Stimulated activated CD4-positive, alpha-beta T cell treated with anti-CD3 and anti-CD28 coated beads, Interleukin-12 subunit alpha, Interleukin-12 subunit beta, amount 100 ng/mL, for 4 hours (primary cell): ENCODE measurements at places on chromosomes 12 and 14.

GRCh38 chr12:48716168-48716492 lies 377 bp downstream of the CCNT1 start:
- DNase-seq, result no peak

DNA sequence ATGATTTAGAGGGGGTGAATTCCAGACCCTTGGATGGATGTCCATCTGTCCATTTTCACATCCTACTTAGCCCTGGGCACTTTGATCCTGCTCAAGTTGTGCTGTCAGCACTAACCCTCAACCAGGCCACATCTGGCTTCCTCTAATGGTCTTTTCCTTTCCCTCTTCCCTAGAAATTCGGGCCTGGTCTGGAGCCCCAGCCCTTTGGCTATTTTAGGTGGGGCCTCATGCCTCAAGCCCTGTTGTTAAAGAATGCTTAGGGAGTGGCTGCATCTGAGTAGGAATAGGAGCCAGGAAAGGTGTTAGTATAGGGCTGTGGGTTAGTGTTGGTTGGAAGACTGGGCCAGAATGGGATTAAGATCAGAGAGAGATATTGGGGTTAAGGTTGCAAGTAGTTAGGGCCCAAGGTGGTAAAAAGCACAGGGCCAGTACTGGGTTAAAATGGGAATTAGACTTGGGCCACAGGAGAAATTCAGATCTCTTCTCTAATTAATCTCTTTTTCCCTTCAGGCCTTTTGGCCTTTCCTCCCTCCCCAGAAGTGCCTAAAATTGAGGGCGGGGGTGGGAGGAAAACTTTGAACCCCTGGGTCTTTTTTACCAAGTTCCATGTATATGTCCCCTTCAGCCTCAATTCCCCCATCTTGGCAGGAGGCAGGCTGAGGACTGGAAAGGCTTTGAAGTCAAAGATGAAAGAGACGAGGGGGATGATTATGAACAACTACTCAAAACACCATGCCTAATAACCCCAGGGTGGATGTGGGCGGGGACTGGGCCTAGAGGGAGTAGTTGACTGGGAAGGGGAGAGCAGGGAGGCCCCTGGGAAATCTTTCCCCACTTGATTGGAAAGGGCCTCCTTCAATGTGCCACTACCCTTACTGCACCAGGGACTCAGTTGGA lies 4.0 kb upstream of the ZNF385A start:
- DNase-seq, result no peak

- no peak for DNase-seq
These were observed 551.5 kb upstream of the ATP2B1 start for GRCh38 chr12:90260136-90260535.

DNA sequence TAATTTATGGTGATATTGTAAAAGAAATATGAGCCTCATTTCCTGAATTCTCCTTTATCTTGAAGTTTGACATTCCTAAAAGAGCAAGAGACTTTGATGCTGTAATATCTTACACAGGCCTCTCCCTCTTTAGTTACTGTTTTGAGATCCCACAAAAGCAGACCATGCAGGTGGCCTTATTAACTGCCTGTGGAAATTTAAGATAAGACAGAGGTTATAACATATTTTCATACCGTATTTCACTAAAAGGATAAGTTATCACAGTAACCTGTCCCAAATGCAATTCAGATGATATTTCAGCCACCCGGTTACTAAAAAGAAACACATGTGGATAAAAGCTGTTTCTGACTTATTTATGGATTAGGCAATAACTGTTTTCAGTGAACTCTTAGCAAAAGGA lies 150.1 kb downstream of the NAV3 start:
- no peak for DNase-seq

GRCh38 chr12:28390206-28390605 lies 199.9 kb downstream of the CCDC91 start:
- no peak for DNase-seq

- no peak for DNase-seq
These were observed 16.3 kb upstream of the BDKRB1 start for GRCh38 chr14:96239711-96240141.

GRCh38 chr14:97387252-97387874 lies 590.2 kb downstream of the VRK1 start:
- no peak for DNase-seq

GRCh38 chr12:106265116-106265515 lies 17.3 kb upstream of the CKAP4 start:
- no peak for DNase-seq

DNA sequence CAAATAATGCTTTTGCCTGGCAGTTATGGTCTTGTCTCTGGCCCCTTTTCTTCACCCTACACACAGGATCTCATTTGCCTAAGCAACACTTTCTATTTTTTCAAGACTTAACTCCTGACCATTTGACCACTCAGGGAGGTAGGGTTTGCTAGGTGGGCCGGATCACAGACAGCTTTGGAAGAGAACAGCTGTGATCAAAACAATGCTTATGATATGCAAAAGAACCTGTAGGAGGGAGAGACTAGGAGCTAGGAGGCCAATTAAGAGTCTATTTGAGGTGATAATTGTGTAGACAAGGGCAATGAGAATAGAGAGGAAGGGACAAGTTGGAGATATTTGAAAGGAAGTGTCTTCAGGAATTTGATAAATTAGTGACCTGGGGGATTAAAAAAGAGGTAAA lies 12.3 kb upstream of the DACT1 start:
- DNase-seq, result no peak

GRCh38 chr14:52061390-52061789 lies 7.5 kb downstream of the NID2 start:
- no peak for DNase-seq

DNA sequence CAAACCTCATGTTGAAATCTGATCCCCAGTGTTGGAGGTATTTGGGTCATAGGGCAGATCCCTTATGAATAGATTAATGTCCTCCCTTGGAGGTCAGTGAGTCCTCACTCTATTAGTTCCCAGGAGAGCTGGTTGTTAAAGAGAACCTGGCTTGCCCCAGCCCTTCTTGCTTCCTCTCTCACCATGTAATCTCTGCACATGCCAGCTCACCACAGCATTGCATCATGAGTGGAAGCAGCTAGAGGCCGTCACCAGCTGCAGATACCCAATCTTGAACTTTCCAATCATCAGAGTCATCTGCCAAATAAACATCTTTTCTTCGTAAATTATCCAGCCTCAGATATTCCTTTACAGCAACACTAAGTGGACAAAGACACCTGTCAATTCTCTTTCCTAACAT lies 161.8 kb upstream of the IGF1 start:
- no peak for DNase-seq

GRCh38 chr12:87618199-87618598 lies 411.0 kb downstream of the C12orf50 start:
- no peak for DNase-seq

DNA sequence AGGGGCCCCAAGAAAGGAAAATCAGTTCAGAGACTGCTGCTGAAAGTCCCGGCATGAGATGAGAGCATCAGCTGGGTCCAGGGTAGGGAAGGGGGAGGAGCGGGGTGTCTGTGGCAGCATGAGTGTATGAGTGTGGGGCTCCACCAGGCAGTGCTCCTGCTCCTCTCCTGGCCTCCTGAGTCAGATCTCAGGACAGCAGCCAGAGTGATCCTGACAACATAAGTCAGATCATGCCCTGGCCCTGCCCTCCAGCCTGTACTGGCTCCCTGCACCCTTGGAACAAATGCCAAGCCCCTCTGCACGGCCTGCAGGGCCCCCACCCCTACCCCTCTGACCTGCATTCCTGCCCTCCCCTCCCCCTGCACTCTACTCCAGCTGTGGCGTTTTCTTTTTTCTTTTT lies 24.2 kb upstream of the LRP1-AS start:
- DNase-seq, result no peak
